ENCODE measurements at places on chromosomes 2 and 18.

GRCh38 chr2:207815254-207815653, 45.5 kb upstream of the FZD5 start:
- DNase-seq = no peak

DNA sequence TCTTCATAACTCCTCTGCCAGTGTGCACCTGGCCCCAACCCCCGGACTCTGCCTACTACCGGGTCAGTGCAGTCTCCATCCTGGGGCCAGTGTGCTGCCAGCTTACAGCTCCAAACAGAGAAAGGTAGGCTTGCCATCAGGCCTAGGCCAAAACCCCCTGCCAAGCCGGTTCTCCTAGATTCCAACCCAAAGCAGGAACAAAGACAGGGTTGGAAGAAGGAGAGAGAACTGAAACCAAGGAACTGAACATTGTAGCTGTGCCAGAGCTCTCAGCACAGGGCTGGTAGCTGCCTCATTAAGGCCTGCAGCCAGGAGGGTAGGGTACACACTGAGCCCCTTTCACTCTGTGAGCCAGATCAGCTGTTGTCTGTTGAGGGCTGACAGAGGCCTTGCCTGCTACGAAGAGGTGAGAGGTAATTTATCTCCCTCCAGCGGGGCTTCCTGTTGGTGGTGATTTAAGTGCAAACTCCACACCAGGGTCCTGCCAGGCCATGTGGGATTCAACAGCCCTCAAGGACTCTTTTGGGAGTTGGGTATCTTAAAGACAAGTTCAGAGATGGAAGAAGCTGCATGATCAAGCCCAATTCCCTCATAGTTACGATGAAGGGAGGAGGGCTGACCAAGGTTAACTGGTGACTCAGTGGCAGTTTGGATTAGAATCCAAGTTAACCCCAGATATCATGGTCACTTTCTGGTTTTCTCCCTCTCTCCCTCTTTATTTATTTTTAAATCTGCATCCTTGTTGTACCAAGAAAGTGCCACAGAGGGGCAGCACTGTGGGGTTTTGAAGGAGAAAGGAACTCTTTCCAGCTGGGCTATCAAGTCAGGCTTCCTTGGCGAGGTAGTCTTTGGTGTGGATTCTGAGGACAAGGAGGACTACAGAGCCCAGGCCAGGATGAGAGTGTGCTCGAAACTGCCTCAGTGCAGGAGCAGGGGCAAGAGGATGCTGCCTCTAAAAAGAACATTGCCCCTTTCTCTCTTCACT, 48.1 kb downstream of the CYRIA start:
- DNase-seq = no peak

GRCh38 chr18:27249933-27250332, 64.8 kb upstream of the CHST9 start:
- no peak for DNase-seq

DNA sequence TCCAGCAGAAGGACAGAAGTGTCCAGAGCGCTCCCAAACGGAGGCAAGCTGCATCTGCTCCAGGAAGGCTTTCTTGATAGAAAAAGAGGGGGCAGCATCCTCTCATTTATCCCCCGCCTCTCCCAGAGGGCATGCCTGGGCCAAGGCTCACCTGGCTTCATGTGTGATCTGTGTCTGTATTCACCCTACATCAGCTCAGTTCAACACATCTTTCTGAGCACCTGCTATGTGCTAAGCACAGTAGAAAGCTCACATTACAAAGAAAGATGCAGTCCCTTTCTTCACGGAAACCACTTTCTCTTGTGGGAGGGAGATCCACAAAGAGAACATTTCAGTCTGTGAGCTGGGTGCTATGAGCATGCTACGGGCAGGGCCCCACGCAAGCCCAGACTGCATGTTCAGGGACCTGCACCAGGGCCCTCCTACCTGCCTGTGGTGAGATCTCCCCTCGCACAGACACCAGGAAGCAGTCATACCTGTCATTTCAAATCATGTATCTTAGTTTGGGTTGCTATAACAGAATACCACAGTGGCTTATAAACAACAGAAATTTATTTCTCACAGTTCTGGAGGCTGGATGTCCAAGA, 90.7 kb downstream of the PDCL3 start:
- DNase-seq = peak; percentile 62

DNA sequence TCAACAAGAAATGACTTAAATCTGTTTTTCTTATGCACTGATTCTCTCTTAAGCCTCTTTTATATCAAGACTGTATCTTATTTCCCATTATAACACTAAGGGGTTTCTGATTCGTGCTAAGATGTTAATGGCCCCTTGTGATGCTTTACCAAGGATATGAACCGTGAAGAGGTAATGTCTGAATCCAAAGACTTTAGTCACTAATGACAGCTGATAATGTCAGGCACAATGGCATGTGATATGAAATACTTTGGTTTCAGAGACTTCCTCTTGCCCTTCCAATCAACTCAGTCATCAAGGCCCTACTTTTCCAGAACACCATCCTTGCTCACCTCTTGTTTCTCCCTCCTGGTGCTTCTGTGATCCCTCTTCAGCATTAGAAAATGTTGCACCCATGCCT, 262.8 kb downstream of the KCNE4 start:
- DNase-seq = no peak

- peak; percentile 22 for DNase-seq
These were observed 383.3 kb downstream of the MTX2 start for GRCh38 chr2:176652300-176653182.

DNA sequence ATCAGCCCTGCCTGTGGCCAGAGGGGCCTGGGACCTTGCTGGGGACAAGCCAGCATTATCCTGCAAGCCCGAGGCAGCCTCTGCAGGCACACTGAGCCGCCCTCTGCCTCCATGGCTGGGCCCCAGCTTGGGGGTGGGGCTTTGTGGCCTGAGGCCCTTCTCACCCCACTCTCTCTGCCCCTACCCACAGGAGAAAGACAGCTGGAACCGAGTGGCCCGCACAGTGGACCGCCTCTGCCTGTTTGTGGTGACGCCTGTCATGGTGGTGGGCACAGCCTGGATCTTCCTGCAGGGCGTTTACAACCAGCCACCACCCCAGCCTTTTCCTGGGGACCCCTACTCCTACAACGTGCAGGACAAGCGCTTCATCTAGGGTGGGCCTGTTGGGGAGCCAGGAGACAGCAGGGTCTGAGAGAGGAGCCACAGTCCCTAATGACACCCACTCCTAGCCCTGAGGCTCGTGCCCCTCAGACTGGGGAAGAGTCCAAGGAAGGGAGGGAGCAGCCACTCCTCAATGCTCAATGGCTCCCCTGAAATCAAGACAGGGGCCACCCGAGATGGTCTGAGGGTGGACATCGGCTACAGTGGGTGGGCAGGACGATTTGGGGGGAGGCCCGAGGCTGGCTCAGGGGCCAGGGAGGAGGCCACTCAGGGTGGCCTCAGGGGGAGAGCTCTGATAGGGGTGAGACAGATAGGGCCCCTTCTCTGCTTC, 4.4 kb upstream of the CHRNG start:
- no peak for DNase-seq

DNA sequence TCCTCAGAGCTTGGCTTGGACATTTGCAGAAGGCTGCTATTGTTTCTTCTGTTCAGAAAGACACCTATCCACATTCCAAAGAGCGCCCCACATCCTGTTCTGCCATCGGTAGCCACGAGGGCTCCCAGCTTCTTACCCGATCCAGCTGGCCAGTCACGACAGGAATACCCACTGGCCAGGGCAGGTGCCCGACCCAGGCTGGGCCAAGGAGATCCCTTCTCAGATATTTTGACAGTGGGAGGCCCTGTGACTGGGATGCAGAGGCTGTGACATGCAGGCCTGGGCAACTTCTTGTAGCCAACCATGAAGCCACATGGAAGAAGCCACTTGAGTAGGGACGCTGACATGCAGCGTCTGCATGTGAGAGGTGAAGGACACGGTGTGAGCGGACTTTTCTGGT, 34.5 kb downstream of the KCNIP3 start:
- DNase-seq = no peak

GRCh38 chr18:32470460-32470713, 295 bp downstream of the GAREM1 start:
- DNase-seq = no peak

DNA sequence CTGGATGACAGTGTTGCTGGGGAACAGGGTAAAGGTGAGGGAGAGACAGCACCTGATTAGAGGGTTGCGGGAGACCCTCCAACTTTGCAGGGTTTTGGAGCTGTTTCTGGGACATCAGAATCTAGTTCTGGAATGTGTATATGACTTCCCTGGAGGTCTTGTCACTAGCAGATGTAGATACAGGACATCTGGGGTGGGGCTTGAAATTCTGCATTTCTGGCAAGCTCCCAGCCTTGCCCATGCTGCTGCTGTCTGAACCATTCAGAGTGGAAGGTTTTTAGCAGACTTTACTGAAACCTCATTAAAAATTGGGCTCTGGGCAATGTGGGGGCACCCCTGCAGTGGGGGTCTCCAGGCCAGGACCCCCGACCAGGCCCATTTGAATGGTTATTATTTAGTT, 220.3 kb upstream of the SKOR2 start:
- DNase-seq = no peak

GRCh38 chr2:174053355-174054151, 88.4 kb upstream of the SP3 start:
- DNase-seq = no peak

DNA sequence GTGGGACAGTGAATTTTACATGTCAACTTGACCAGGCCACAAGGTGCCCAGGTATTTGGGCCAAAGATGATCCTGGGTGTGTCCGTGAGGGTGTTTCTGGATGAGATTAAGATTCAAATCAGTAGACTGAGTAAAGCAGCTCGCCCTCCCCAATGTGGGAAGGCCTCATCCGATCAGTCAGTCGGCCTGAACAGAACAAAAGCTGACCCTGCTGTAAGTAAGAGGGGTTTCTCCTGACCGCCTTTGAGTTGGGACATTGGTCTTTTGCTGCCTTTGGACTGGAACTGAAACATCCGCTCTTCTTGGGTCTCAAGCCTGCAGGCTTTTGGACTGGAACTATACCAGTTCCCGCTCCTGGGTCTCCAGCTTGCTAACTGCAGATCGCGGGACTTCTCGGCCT, 233.3 kb downstream of the KLHL29 start:
- no peak for DNase-seq

DNA sequence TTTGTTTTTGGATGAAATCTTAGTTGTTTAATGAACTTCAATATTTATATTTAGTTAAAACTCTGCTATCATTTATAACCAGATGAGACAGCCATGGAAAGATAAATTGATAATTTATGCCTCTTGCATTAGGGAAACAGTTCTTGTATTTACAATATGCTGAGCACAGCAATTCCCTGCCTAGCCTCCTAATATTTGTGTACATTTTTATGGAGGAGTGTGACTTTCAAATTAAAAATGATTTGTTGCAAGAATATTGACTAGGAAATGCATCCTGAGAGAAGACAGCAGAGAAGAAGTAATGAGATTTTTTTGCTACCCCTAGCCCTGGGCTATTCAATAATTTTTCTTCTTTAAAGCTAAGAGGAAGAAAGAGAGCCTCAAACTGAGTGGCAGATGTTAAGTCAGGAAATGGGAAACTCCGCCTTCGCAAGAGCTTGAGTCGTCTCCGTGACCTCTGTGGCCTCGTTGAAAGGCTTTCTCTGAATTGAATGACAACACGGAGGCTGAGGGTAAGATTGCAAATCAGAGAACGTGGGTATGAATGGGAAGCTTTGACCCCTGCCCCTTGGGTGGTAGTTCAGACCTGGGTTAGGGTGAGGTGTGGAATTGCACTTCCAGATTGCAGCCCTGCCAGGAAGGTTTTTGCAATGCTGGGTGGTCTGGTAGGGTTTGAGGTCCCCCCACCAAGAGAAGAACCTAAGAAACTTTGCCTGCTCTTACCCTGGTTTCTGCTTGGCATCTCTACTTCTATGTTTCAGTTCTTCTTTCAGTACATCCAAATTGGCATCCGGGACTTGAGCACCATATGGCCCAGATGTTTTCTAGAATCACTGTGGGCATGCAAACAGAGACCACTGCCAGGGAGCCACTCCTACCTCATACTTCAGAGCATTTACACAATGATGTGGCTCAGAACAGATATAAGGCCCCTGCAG, 210.3 kb upstream of the RBMS1 start:
- DNase-seq = peak; percentile 45

DNA sequence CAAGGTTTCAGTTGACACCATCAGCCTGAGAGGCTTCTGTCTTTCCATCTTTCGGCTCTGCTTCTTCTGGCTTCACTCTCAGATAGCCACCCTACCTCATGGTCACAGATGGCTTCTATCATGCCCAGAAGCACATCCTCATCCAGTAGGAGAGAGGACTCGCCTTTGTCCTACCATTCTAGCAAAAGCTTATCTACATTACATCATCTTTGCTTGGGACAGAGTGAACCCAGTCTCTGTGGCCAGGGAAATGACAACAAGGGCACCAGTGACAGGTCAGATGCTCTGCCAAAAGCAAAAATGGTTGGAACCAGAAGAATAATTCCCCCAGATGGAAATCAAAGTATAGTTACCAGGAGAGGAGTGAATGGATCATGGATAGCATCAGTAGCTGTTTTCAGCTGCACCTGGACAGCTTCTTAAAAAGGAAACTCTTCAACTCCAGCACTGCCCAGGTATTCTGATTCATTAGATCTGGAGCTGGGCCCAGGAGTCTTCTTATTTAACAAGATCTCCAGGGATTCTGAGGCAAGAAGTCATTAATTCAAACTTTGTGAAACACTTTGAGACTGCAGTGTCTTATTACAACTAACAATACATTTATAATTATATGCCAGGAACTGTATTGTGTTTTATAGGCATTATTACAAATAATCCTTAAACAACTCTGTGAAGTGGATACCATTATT, 257.7 kb upstream of the UBE2E3 start:
- no peak for DNase-seq

DNA sequence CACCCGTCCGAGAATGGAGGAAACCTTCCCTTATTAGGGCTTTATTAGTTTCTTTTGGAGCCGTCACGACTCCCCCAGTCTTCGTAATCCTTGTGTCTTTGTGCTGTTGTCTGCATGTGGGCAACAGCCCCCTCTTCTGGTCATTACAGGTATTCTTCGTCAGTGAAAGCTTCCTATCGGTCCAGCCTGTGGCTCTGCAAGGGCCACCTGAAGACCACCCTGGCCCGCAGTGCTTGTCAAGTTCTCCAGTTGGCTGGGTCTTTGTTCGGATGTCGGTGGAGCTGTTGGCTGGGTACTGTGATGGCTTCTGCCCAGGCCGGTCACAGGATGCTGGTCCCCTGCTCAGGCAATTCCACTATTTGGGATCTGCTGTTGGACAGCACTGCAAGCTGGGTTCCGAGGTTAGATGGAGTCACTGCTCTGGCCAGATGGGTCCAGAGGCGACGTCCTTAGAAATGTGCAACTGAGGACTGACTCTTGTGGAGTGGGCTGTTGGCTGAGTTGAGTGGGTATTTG, 19.2 kb downstream of the E2F6 start:
- peak; percentile 63 for DNase-seq

- DNase-seq = no peak
These were observed 31.9 kb downstream of the TFCP2L1 start for GRCh38 chr2:121253021-121253673.

- no peak for DNase-seq
These were observed 15.9 kb downstream of the FAM168B start for GRCh38 chr2:131077182-131077846.

DNA sequence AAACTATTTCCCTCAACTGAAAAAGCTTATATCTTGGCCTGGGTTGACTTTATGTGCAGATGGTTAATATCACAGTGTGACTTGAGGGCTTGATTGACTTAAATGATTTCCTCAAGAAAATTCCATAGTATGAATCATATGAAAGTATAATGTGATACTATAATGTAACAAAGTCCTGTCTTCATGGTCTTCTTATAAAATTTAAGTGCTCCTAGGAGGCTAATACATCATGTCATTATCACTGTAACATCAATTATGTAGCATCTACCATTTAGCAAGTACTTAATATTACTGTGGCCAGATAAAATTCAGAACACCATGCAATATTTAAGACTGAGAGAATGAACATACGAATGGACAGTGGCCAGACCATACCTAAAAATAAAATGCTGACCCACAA, 276.1 kb downstream of the RIT2 start:
- DNase-seq = no peak

- DNase-seq = no peak
These were observed 47.9 kb downstream of the EML6 start for GRCh38 chr2:54771166-54771885.
